ENCODE measurements at places on chromosomes 13 and 19.

DNA sequence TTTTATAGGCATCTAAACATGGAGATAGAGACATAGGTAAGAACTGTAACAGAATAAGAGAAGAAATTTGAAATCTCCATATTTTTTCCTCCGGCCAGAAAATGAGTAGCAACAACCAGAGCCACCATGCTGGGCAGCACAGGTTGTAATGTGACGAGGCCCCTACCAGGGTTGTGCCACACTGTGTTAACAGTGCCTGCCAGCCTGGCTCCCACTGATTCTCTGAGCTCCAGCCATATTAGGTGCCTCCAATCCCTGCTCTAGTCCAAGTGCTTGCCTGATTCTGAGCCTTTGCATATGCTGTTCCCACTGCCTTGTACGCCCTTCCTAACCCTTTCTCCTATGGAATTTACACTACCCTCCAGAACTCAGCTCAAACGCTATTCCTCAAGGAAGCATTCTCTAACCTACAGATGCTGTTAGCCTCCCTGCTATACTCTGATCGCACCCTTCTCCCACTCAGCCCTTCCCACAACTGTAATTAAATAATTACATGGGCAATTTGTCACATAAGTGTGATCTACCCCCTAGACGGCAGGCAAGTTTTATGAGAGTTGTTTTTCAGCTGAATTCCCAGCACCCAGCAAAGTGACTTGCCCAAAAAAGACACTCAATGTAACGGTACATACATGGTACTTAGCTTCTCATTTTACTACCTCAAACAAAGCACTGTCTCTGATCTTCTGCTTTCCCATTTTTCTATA, 37.6 kb upstream of the STARD13 start:
- DNase-seq: no peak

DNA sequence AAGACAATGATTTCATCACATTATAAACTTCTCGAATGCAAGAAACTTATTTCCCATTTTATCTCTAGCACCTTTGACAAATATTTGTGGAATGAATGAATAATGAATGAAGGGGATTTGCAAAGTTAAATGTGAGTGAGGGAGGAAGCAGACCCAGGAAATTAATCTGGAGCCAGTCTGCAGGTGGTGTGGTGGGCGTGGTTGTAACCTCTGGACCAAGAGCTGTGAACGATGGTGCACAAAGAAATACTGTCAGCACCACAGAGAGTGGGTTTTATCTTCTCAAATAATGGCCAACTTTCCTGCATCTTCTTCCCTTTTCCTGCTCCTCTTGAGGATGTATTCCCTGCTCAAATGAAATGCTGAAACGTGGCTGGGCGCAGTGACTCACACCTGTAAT, 11.0 kb upstream of the ZNF792 start:
- DNase-seq: no peak

DNA sequence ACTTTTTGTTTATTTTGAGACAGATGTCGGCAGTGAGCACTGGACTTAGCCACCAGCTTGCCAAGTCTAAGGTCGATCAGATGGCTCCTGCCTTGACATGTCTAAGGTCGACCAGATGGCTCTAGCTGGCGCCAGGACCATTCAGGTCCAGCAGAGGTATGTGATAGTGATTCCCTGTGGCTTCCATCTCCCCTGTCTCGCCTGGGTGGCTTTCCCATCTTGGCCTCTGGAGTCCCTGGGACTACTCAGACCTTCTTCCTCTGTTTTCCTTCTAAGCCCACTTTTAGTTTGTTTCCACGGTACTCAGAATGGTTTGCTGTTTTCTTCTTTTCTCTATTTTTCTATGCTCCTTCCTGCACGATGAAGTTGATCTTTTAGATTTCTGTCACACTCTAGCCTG, 1435.7 kb downstream of the UQCRFS1 start:
- no peak for DNase-seq

- no peak for DNase-seq
Observed at GRCh38 chr13:25943658-25944057, 108.2 kb downstream of the SHISA2 start.

DNA sequence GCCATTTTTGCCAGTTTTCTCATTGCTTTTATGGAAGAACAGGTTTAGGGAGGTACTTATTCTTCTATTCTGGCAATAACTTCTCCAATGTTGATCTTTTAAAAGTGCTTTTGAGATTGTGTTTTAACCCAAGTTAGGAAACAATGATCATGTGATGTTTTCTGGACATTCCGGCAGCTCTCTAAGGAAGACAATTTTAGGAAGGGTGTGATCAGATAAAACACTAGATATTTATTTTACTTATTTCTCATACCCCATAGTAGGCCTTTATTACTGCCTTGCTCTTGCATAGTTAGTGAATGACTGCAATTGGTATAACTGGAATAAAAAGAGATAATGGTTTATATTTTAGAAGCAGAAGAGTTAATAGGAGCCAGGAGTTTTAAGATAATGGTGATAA, 68.4 kb upstream of the SPATA13 start:
- no peak for DNase-seq

DNA sequence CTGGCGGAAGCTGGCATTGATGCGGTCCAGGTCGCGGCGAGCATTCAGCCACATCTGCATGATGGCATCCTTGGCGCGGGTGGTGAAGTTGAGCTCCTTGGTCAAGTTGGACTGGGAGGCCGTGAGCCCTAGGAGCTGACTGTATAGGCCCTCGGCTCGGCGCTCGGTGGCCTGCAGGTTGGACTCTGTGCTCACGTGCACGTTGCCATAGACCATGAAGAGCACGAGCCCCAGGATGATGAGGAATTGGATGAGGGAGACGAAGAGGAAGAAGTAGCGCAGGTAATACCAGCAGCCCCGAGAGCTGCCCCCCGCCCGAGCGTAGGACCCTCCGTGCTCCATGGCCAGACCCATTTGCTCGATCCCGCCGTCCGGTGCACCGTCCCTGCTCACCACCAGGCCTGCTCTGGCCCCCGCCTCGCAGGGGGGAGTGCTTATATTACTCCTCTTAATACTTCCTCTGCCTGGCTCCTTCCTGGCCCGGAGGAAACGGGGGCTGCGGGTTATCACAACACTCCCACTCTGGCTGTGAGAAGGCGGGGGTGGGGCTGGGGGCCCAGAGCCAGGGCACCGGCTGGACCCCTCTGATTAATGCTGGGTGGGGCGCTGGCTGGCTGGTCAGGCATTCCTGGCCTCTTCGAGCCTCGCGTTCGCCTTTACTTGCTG, at the start of gene PLVAP:
Gene PLVAP (minus strand): TSS at position 408 of the 666 bp plus-strand sequence. CDS start 54 bp downstream, at position 354.
- peak; percentile 67 for DNase-seq

DNA sequence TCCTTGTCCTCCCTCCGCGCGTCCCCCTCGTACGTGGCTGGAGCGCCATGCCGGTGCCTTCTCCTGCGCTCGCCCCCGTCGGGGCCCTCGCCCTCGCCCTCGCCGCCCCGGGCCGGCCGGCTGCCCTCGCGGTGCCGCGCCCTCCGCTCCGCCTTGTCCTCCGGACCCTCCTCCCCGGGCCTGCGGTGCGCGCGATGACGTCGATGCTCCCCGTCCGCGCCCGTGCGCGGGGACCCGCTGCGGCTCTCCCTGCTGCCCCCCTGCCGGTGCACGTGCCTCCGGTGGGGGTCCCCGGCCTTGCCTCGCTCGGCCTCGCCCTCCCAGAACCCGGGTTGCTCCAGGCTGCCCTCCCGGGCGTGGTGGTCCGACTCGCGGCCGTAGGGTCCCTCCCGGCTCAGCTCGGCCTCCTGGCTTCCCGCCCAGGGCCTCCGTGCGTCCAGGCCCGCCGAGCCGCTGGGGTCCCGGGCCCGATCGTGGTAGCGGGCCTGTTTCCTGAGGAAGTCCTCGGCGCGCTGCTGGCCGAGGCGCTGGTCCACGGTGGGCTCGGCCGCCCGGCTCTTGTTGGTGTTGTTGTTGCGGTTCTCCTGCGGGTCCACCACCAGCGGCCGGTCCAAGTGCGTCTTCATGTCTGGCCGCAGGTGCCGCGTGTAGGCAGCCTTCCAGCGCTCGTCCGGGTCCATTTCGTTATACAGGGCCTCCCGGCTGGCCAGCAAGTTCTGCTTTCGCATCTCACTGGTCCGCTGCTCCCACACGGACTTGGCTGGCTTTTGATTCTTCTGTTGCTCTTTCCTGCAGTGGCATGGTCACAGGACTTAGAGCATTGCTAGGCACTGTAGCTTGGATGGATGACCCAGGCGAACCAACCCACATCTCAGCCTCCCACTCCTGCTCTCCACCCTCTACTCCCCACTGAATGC, 148.6 kb downstream of the IER2 start:
- no peak for DNase-seq

GRCh38 chr19:8484331-8484894, 18.0 kb downstream of the PRAM1 start:
- DNase-seq: peak; percentile 77

DNA sequence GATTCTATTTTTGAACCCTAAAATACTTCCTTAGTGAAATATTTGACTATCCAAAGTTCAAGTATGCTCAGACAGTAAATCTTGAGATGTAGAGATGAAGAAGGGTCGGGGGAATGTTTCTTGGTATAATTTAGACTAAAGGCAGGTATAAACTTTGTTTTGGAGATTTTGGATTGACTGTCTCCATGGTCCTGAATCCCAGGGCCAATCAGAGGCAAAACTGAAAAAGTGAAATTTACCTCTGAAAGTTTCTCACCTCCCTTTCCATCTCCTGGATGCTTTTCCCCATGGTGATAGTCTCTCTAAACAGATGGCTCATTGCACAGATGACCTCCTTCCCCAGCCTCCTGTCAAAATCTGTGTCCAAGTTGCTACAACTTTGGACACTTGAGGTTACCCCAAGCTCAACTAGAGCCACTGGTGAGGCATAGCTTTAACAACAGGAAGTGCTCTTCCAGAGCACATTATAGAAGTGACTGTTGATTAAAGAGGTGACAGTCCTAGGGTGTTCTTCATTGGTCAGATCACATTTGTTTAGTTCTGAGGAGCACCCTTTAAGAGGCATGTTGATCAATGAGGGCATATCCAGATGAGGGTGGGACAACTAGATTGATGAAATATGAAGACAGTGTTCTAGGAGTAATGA, 128.4 kb downstream of the AKAP11 start:
- no peak for DNase-seq

DNA sequence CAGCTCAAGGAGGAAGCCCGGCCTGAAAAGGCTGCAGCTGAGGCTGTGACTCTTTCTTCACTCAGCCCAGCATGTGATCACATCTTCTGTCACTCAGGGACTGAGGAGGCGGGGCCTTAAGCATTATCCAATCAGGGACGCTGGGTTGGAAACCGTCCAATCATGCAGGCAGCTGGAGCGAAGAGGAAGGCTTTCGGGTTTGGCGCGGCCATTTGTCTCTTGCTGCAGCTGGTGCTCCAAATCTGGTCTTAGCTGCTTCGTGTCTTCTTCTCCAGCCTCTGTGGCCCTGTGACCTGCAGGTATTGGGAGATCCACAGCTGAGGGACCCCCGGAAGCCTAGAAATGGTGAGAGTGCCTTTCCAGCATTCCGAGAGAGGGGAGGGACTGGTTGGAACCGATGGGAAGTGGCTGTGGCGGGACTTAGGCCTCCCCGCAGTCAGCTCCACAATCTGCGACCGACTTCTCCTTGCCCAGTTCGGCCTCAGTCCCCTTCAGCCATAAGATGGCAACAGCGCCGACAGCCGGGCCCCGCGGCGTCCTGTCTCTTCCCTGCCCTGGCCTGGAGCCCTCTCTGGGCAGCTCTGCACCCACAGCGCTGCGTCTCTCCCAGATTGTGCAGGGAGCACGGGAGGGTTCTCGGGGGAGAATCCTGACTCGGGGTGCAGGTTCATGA, at the start of gene ZNF90:
Gene ZNF90 (plus strand): TSS at position 210 of the 673 bp plus-strand sequence. CDS start 133 bp downstream, at position 343.
- peak; percentile 94 for DNase-seq

DNA sequence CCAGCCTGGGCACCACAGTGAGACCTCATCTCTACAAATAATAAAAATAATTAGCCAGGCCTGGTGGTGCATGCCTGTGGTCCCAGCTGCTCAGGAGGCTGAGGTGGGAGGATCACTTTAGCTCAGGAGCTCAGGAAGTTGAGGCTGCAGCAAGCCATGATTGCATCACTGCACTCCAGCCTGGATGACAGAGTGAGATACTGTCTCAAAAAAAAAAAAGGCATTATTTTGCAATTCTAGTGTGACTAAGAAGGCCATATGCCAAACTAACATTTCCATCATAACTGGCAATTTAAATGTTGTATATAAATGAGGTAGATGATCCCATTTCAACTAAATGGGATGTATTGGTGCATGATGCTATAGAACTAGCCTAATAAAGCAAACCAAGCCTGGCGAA, 632.8 kb upstream of the KLF12 start:
- no peak for DNase-seq

GRCh38 chr19:51811344-51811743, 16.4 kb downstream of the FPR3 start:
- no peak for DNase-seq

- no peak for DNase-seq
Observed at GRCh38 chr19:5579697-5580096, 11.9 kb upstream of the TINCR start.

DNA sequence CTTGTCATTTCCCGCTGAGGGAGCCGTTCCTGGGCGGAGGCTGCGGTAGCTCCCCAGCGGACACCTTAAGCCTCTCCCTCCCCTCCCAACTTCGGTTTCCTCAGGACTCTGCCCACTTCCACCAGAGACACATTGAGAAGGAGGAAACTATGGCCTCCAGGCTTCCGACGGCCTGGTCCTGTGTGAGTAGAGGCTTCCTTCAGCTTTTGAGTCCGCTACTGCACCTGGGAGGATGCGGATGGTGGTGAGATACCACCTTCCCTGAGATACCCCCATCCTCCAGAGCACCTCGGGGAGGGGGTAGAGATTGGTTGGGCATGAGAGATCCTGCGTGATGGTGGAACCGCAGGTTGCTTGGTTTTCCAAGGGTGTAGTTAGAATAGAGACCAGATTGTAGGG, 955 bp downstream of the ZNF274 start:
- DNase-seq: no peak

DNA sequence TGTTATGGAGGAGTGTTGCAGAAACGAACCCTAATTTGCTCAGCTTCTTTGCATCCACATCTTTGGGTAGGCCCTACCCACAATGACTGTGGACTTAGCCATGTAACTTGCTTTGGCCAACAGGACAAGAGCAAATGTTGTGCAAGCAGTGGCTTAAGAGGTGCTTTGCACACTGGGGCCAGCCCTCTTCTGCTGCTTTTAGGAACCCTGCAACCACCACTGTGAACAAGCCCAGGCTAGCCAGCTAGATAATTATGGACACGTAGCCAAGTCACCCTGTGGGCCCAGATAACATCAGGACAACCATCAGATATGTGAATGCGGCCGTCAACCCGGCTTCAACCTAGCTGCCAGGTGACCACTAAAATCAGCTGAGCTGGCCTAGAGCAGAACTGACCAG, 17.1 kb downstream of the C19orf47 start:
- DNase-seq: no peak

GRCh38 chr13:59468396-59468795, 695.3 kb downstream of the DIAPH3 start:
- no peak for DNase-seq

DNA sequence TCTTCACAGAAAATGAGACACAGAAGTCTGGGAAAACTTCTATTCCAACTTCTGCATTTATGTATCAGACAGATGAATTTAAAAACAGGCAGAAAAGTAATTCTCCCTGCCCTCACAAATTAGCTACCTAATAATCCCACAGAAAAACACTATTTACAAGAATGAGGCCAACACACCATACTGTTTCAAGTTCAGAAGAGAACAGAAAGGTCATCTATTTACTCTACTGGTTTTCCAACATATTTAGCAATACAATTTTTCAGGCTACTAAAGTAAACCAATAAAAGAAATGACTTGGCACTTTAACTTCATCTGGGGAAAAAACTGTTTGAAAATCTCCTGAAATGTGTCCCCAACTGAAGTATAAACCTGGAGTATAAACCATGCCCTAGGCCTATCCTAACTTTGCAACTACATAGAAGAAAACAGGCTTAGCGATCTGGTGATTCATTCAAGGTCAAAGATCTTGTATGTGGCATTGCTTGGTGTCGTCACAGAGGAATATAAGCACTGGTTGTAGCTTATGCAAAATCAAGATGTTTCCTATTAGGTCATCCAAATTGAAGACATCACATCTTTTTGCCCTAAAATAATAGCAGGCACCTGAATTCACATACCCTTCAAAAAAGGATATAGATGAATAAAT, 20.1 kb upstream of the EBPL start:
- no peak for DNase-seq
